ENCODE measurements at places on chromosomes 3 and 15.
A peak's percentile ranks its signal among the peaks of the same experiment; 100 is the strongest.

- no peak for DNase-seq
These were observed 21.4 kb upstream of the NR2E3 start for GRCh38 chr15:71788646-71789579.

GRCh38 chr15:36079021-36079420 is 500.4 kb upstream of the CDIN1 start:
- DNase-seq: no peak

- DNase-seq: no peak
These were observed 13.6 kb downstream of the IGDCC4 start for GRCh38 chr15:65409036-65409631.

GRCh38 chr3:12648384-12648959 is 15.4 kb downstream of the RAF1 start:
- DNase-seq: no peak

GRCh38 chr15:95044745-95045417 is 813.5 kb downstream of the MCTP2 start:
- peak; percentile 39 for DNase-seq

DNA sequence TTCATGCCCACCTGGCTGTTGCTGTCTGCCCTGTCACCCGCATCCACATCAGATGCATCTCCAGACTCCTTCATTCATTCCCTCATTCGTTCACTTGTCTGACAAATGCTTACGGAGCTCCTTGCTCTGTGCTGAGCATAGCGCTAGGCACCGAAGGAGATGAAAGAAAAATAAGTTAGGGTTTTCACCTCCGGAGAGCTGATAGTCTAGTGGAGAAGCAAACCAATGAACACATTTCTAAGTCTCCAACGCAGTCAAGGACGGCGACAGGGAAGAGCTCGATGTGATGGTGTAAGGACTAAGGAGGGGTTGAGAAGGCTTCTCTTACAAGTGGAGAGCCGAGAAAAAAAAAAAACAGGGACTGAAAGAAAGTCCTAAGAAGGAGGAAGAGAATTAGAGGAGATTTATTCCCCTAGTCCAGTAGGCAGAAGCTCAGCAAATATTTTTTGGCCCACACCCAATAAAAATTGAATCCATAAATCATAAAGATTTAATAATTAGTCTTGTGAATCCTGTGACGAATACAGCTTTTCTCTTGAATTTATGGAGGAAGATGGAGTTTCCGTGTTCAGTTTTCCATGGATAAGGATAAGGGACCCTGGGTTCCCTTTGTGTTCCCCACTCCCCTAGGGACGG is 127.2 kb upstream of the DLG1 start:
- DNase-seq: no peak

Measured in GM23338 (cell line).